Chondrocyte (in vitro differentiated cells): ENCODE measurements at places on chromosomes 3 and 15. TPM values are rescaled to one million over a fixed set of nuclear protein-coding genes. Genes with fewer than 3 reads are reported as not detected.

ARHGEF26 gene
- 3.2 to 6.0 TPM (median 3.5 TPM) in 3 replicates for total RNA-seq

GATM gene
- 0.30 TPM in 1 of 3 replicates, not detected in the others for total RNA-seq

CPN2 gene
- total RNA-seq: not detected in 3 replicates

IMPG2 gene
- total RNA-seq: 0.50 to 0.80 TPM (median 0.56 TPM) in 3 replicates

ECE2 gene
- total RNA-seq: not detected in 3 replicates

SCN11A gene
- total RNA-seq: 0.07 TPM in 1 of 3 replicates, not detected in the others

RTP2 gene
- total RNA-seq: not detected in 3 replicates

SLC28A2 gene
- total RNA-seq: not detected in 3 replicates

GOLGA8J gene
- not detected in 3 replicates for total RNA-seq

STAB1 gene
- total RNA-seq: not detected in 3 replicates

ADGRG7 gene
- not detected in 3 replicates for total RNA-seq

UBL7 gene
- total RNA-seq: 30.0 to 34.5 TPM (median 32.5 TPM) in 3 replicates

CPNE9 gene
- total RNA-seq: not detected in 3 replicates

SST gene
- not detected in 3 replicates for total RNA-seq

- DNase-seq: no peak
These were observed 340.4 kb upstream of the KCNMB2 start for GRCh38 chr3:178195824-178196223.

- no peak for DNase-seq
These were observed 2.5 kb upstream of the FANCD2 start for GRCh38 chr3:10023587-10024310.

- no peak for DNase-seq
These were observed 7.0 kb downstream of the CLDN11 start for GRCh38 chr3:170425491-170426239.

- DNase-seq: no peak
These were observed 646 bp upstream of the SLC35G2 start for GRCh38 chr3:136818191-136818768.

DNA sequence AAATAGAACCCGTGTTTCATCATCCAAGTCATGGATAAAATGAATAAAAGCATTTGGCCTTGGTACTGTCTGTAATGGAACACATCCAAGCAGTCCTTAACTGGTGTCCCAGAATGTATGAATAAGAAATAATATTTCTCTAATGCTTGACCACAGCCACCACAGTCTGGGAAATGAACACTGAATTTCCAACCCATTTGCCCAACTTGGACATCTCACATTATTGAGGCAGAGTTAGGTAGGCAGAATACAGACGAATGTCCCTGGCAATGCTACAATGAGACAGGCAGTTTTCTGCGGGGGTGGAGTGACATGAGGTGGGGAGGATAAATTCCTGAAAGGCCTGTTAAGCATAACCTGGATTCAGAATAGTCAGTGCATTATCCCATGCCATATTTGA, 245.7 kb downstream of the ZIC1 start:
- DNase-seq: no peak

- DNase-seq: no peak
These were observed 5.0 kb upstream of the AP3S2 start for GRCh38 chr15:89898614-89899294.

DNA sequence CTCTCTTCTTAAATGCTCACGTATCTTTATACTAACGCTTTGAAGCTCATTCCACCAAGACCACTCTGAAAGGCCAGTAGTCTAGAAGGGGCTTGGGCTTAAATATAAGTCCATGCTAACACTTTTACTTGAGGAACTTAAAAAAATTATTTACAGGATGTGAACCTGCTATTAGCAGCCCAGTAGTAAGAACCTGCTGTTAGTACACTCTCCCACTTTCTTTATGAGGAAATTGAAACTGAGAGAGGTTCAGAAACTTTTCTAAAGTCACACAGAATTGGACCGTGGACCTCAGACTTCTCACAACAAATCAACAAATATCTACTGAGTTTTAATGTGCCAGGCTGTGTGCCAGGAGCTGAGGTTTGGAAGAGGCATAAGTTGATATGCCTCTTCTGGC, 53.4 kb downstream of the SYNPR start:
- DNase-seq: no peak

- DNase-seq: no peak
These were observed 42.4 kb downstream of the TMEM40 start for GRCh38 chr3:12716605-12717151.

DNA sequence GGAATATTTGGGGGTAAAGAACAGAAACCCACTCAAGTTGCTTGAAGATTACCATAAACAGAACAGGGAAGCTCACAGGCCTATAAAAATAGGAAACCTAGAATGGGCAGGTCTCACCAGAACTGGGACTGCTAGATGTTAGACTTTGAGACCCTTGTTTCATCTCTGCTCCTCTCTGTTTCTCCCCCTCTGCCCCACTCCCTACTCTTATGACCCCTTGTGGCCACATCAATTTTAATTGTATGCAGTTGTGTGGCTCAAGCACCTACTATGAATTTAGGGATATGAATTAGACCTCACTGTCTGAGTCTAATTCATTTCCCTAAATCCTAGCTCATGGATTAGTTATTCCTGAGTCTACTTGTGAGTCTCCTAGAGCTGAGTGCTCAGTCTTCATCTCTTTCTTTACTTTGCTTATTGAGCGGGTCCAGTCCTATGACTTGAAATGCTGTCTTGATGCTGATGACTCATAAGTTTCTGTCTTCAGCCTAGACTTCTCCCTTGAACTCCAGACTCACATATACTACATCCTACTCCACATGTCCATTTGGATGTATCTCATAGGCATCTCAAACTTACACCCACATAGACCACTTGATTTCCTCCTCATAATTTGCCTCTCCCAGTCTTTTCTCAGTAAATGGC, 78.7 kb downstream of the ITPR1 start:
- no peak for DNase-seq

- DNase-seq: no peak
These were observed 1340.1 kb upstream of the EPHA6 start for GRCh38 chr3:95474338-95474737.

DNA sequence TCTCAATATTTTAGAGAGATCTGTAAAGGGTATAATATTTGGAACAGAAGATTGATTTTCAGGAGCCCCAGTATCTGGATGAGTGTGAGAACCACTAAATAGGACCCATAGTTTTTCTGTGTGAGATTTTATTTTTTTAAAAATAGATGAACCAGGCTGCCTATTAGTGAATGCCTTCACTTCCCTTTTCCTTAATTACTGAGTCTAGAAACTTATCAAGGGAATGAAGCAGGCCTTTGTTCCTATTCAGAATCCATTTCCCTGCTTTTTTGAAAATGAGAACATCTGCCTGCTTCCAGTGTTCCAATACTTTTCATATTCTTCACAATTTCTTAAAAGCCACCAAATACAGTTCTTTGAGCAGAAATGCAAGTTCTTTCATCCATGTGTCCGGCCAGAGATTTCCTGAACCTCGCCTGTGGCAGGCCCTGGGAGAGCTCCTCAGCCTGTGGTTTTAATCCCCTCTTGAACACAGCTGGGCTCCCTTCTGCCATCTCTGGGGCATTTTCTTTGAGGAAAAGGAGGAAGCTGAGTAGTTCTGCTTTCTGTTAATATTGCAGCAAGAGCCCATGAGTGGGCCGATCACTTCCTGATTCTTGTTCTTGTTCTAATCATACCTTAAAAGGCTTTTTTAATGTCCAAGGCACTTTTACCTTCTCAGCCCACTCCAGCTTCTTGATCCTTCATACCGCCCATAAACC, 4.7 kb downstream of the EHD4 start:
- DNase-seq: no peak

- no peak for DNase-seq
These were observed 12.9 kb downstream of the OPA1 start for GRCh38 chr3:193605876-193606275.

DNA sequence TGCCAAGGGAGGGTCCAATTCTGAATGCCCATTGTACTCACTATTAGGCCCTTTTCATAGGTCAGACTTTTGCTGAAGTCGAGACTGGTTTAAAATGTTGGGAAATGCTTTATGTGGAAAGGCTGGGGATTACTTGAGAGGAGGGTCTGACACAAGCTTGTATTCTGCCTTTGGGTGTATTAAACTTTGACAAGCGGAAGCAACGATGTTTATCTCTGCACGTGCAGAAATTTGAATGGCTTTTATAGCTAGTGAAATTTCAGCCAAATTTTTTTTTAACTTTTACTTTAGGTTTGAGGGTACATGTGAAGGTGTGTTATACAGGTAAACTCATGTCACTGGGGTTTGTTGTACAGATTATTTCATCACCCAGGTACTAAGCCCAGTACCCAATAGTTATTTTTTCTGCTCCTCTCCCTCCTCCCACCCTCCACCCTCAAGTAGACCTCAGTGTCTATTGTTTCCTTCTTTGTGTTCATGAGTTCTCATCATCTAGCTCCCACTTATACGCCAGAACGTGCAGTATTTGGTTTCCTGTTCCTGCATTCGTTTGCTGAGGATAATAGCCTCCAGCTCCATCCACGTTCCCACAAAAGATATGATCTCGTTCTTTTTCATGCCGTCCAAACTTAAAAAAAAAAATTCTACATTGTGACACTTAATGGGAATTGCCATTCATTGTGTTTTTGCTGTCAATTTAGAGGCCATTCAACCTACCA, 223.0 kb upstream of the BHLHE40 start:
- DNase-seq: no peak

DNA sequence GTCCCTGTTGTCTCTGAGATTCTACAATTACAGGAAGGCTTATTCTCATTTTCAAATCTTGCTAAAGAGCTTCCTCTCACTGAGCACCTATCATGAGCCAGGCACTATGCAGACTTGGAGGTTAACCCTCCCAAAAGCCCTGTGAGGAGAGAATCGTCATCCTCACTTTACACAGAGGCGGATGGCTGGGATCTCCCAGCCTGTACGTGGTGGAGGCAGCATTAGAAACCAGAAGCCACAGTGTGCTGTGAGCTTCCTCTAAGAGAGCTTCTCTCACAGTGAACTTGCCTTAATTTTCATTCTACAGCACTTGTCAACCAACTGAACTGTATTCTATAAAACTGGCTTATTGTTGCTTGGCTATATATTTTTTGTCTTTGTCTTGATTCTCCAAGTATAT, 6.1 kb upstream of the DGKG start:
- DNase-seq: no peak

DNA sequence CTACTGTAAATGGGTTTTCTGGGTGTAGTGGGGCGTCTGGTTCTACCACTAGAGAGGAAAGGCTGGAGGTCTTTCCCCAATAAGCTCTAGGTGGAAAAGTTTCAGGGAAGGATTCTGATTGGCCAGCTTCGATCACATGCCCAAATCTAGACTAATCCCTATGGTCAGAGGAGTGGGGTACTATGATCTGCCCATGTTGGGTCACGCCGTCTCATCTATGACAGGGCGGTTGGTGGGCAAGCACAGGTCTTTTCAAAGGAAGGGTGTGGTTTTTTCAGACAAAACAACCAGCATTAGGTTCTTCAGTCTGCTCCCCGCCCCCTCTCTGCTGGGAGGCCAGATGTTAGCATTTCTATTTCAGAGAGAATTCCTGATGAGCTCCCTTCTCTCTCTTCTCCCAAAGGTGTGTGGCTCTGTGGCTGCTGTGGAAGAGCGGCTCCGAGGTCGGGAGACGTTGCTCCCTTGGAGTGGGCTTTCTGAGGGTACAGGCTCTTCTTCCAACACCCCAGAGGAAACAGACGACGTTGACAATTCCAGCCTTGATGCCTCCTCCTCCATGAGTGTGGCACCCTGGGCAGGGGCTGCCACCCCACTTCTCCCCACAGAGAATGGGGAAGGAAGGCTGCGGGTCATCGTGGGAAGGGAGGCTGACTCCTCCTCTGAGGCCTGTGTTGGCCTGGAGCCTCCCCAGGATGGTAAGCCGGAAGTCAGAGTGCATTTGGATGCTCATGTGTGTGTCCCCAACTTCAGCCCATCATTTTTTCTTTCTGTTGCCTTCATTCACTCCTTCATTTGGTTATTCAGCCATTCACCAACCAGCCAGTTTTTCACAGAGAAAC, 9.7 kb upstream of the TATDN2 start:
- DNase-seq: peak; percentile 57

- no peak for DNase-seq
These were observed 30.4 kb downstream of the MGA start for GRCh38 chr15:41690636-41691035.

DNA sequence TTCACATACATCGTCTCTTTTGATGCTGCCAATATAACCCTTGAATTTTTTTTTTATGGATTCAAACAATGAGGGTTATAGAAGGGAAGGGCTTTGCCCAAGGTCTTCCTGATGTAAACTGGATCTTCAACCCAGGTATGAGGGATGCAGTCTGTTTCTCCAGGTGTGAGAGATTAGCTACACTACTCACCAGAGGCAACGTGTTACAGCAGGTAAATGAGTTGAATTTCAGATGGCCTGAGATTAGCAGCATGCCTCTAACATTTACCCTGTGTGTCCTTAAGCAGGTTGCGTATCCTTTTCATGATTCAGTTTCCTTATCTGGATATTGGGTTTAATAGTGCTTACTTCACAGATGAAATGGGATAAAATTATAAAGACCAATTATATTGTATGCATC, 1.9 kb downstream of the RTP4 start:
- DNase-seq: no peak

GRCh38 chr3:22263042-22263441, 512.0 kb upstream of the ZNF385D start:
- no peak for DNase-seq

DNA sequence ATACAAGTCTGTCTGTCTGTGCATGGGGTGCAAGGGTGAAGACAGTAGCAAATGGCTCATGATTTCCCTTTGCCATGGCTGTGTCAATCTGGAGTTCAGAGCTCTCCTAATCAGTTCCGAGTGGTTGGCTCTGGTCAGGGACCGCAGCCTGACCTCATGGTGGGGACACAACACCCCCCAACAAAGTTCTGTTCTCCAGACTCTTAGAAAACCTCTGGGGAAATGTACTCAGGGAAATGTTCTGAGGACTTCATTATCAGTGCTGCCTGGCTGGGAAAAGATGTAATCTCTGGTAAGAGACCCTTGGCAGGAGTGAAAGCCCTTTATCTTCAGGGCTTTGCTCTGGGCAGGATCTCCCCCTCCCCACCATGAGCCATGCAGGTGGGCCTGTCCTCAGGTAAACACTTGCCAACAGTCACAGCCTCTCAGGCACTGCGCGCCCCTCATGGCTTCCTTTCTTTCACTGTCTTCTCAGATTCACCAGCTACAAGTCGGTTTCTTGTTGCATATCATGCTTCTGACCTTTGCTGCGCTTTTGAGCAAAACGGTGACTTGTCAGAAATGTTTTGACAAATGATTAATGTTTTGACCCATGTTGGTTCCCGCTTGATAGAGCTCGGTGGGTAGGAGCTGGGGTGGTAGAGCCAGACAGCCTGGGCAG, 95.5 kb downstream of the ST6GAL1 start:
- no peak for DNase-seq

DNA sequence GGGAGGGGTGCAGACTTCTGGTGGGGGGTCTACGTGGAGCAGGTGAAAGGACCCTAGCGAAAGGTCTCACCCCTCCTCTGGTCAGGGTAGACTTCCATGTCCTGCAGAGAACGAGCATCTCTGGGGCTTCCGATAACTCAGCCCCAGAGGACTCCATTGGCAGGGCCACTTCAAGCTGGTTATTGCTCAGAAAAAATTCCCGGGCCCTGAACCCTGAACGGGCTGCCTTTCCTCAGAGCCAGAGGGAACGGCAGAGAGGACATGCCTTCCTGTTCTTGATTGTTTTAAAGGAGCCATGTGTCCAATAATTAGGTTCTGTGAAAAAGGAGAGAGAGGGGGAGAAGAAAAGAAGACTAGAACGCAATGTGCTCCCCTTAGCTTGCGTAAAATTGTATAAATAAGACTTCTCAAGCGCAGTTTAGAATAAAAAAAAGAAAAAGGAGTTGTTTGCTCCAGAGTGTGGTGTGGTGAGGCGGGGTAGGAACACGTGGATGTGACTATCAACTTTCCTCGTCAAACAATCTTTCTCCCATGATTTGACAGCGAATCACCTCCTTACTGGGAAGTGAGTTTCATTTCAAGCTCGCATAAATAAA, 193.4 kb upstream of the UBE2E1 start:
- DNase-seq: no peak
